B cell (primary cell): ENCODE measurements at places on chromosomes 16 and 17. TPM values are rescaled to one million over a fixed set of nuclear protein-coding genes. Genes with fewer than 3 reads are reported as not detected.

DNA sequence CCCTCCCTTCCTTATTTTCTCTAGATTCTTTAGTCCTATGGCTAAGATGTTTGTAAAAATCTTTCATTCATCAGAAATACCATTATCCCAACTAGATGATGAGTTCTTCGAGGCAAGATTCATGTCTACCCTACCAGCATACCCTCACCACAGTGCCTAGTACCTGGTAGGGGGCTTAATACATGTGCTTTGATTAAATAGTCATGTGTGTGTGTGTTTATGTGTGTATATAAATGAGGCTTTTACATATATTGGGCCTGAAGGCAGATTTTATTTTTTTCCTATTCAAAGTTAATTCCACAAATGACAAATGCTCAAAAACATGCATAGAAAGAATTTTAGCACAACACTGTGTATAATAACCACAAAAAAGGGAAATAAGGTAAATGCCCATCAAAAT is 193.0 kb upstream of the IRX3 start:
- DNase-seq: no peak
- no peak overlapping the region for H3K27ac ChIP-seq
- no peaks in the 10 kb centered on the region for H3K27me3 ChIP-seq

DNA sequence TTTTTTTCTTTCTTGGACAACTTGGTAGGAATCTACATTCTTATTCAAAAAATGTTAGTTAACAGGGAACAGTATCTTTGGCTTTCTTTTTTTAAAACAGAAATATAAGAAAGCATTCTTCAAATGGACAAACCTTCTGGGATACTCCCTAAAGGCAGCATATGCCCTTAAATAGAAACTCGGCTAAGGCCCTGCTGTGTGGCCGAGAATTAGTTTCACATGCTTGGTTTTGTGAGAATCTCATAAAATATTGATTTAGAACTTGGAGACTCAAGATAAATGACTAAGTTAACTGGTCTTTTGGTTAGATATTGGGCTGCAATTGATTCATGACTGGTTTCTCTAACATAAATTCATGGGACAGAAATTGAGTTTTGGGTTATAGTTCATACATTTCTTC is 359.9 kb upstream of the XYLT1 start:
- no peak overlapping the region for H3K27ac ChIP-seq
- H3K27me3 ChIP-seq: no peaks in the 10 kb centered on the region
- no peaks in the 10 kb centered on the region for H3K4me1 ChIP-seq
- no peak overlapping the region for H3K4me3 ChIP-seq

- no peak overlapping the region for H3K4me3 ChIP-seq
- no peak overlapping the region for H3K27ac ChIP-seq
- no peaks in the 10 kb centered on the region for H3K27me3 ChIP-seq
- no peaks in the 10 kb centered on the region for H3K36me3 ChIP-seq
- no peak for DNase-seq
Observed at GRCh38 chr16:69012906-69013305, 92.5 kb upstream of the HAS3 start.

- no peaks in the 10 kb centered on the region for H3K27me3 ChIP-seq
- H3K4me3 ChIP-seq: no peak overlapping the region
Observed at GRCh38 chr17:15309793-15310192, 31.6 kb downstream of the TEKT3 start.

- no peak overlapping the region for H3K27ac ChIP-seq
- no peaks in the 10 kb centered on the region for H3K36me3 ChIP-seq
- DNase-seq: no peak
- no peak overlapping the region for H3K4me3 ChIP-seq
Observed at GRCh38 chr17:35245196-35245486, 2.3 kb downstream of the SLFN5 start.

C17orf67 gene
- 4.4 and 5.0 TPM in 2 replicates for polyA plus RNA-seq
